NCI-H1436 (cell line): ENCODE measurements at places on chromosomes 5 and 9.

DNA sequence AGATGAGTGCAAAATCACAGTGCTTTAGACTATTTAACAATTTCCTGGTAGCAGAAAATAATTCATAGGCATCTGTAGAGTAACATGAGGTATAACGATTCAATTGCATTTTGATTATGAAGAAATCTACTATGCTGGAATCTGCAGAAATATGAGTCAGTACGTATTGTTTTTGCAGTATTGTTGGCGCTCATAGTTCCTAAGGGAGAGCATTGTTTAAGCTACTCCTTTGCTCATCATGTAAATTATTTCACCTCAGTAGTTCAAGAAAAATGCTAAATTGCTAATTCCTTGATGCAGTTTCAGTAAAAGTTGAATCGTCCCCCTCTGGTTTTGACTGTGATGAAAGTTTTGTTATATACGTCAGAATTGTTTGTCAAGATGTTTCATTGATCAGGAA, 458.4 kb downstream of the HINT1 start:
- no peak for DNase-seq

DNA sequence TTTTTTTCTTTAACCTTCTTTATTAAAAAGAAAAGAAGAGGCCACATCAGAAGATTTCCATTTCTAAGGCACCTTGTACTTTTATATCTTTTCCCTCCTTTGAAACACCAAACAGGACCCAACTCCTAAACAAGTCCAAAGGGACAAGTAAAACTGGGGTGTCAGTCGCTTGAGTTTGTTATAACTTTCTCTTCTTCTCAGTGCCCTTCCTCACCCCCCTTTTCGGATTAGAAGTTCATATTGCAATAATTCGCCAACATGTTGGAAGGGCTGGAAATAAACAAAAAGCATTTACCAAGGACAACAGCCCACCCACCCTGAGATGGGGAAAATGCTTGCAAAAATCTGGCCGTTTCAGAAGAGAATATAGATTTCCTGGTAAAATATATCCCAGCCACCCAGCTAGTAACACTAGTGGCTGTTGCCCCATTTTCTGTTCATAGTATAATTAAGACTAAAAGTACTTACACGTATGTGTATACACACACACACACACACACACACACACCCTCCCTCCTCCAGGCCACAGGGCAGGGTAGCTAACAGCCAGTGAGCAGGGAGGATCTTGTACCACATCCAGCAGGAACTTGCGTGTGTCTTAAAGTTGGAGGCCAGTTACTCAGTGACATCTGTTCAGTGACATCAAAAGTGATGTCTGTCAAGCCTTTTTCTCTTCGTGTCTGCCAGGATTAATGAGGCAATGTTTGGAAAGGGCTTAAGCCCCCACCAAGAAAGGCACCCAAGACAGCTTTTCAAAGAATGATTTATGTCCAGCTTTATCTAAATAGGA, 149.1 kb upstream of the KLF4 start:
- peak; percentile 71 for DNase-seq

DNA sequence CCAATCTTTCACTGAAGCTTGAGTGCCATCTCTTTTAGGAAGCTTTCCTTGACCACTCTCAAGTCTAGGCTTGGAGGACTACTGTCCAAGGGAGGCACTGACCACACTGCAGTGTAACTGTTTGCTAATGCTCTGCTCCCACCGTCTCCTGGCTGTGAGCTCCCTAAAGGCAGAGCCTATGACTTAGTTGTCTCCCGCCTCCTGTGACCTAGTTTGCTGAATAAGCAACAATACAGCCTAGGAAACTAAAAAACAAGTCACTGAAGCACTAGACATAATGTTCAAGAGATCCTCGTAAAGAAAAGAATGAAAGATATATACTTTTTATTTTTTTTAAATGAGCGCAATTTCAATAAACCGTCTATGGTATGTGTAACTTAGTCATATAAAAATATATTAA, 31.4 kb downstream of the LIX1 start:
- DNase-seq: no peak

GRCh38 chr5:167147879-167148278, 1143.6 kb upstream of the WWC1 start:
- DNase-seq: no peak

DNA sequence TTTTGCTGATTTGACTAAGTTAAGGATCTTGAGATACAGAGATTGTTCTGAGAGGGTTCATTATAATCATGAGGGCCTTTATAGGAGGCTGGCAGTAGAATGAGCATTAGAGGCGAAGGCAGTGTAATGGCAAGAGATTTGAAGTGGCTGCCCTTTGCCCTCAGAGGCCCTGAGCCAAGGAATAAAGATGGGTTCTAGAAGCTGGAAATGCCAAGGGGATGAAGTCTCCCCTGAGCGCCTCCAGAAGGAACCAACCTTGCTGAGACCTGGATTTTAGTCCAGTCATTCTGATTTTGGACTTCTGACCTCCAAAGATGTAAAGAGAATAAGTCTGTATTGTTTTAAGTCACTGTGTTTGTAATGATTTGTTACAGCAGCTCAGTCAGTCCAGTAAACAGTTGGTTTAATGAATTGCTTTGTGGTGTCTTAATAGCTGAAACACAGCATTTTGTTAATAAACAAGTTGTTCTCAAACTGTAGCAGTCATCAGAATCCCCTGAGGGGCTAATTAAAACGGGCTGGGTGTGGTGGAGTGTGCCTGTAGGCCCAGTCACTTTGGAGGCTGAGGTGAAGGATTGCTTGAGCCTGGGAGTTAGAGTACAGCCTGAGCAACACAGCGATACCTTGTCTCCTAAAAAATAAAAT, 23.2 kb downstream of the GLRX start:
- no peak for DNase-seq

- no peak for DNase-seq
Measured at GRCh38 chr5:120913396-120913795, 449.3 kb downstream of the PRR16 start.

DNA sequence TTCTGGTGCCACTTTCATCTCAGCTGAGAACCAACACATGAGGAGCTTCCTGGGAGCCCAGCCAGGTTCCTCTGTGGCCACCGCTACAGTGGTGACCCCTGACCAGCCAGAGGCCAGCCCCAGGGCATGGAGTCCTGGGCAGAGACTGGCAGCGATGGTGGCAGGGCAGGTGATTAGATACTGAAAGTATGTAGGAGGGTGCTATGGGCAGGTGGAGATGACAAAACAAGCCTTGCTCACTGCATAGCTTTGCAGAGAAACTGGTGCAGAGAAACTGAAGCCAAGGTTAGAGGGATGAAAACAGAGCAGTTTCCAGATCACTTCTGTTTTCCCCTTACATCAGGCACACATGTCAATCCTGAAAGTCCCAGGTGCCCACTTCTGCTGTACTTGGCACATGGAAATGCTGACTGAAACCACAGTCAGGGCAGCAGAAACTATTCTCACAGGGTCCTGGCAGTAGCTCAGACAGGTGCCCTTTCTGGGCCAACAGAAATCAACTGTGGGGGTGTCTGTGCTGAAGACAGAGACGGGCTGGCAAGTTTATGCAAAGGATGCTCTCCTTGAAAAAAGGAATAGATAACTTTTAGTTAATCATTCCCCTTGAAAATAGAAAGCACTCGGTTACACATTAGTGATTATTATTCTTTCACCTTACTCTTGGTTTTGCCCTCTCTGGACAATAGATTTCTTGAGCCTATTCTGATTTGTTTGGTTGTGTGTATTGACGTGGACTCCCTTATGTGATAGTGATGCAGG, 90.3 kb downstream of the ANKRD55 start:
- DNase-seq: no peak

- DNase-seq: no peak
Measured at GRCh38 chr9:95740217-95741004, 135.1 kb upstream of the ERCC6L2 start.

DNA sequence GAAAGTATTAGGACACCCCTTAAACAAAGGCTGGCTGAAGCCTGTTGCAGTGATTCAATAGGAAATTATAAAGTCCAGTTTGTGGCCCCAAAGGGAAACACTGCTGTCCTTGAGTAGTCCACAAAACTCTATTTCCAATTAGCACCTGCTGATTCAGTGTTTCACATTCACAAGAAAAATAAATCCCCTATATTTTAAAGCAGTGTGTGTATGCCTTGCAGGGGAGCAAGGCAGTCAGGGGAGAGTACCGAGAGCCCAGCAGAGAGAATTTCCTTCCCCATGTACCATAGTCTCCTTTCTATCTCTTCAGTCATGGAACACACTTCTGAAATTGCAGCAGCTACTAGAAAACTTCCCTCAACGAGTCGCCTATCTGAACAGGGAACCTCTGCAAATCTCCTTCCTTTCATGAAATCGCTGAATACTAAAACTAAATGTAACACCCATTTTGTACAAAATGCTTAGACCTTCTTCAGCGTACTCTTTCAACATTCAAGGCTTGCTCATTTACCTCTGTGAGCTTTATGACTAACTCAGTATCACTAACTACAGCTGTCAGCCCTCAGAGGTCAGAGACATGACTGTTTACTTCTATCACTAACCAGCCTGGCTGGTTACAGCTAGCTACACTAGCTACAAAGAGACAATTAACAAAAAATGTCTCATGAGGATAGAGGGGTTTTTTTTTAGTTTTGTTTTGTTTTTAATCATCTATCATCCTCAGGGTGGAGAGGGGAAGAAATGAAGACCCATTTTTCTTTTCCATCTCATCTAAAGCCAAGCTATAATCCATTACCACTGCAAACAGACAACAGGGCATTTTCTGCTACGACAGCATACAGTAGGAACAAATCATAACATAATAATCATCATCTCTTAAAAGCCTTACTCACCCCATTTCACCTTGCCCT, 188.7 kb downstream of the EBF1 start:
- DNase-seq: no peak

DNA sequence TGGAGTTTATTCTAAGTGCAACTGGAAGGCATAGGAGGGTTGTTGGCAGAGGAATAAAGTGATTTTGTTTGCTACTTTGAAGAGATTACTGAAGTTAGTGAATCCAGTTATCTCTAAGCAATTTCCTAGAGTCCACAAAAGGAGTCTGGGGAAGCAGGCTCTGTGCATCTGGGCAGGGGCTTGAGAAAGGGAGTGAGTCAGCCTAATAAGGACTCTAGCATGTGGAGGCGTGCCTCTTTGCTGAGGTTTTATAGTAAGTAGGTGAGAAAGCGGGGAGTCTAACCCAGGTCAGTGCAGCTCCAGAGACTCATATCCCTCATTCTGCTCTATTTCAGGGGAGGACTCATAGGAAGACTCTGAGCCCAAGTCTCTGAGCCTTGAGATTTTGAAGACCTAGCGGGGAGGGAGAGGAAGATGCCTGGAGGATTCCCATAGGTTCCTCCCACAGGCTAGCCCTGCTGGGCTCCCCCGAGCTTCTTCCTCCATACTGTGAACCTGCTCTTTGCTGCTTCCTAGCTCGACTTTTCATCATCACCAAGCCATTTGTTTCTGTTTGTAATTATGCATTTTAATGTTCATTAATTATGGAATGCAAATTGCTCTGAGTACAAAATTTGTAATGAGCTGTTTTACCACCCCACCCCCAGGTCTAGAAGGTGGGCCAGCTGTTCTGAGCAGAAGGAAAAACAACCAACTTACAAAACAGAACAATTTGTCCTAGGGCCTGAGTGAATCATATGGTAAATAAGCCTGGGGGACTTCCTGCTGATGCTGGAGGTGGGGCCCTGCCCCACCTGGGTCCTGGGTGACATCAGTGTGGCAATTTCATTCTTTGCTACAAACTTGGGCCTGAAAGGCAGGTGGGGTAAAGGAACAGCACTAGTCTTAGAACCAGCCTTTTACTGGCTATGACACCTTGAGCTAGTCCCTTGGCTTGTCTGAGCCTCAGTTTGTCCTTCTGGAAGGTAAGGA, 150.2 kb downstream of the TRIM32 start:
- DNase-seq: no peak
